ENCODE measurements at places on chromosomes 16 and 17.

GRCh38 chr16:67441271-67441753 lies 10.4 kb downstream of the HSD11B2 start:
- no peak for DNase-seq

GRCh38 chr16:85126705-85127378 lies 14.6 kb upstream of the CIBAR2 start:
- DNase-seq: no peak

GRCh38 chr17:74392848-74393247 lies 25.5 kb downstream of the GPR142 start:
- no peak for DNase-seq

GRCh38 chr17:3712811-3713463 lies 10.8 kb upstream of the HASPIN start:
- DNase-seq: no peak

- DNase-seq: no peak
Measured at GRCh38 chr17:68762911-68763310, 161.7 kb upstream of the FAM20A start.

GRCh38 chr17:31673076-31673475 lies 186.0 kb downstream of the COPRS start:
- DNase-seq: no peak

DNA sequence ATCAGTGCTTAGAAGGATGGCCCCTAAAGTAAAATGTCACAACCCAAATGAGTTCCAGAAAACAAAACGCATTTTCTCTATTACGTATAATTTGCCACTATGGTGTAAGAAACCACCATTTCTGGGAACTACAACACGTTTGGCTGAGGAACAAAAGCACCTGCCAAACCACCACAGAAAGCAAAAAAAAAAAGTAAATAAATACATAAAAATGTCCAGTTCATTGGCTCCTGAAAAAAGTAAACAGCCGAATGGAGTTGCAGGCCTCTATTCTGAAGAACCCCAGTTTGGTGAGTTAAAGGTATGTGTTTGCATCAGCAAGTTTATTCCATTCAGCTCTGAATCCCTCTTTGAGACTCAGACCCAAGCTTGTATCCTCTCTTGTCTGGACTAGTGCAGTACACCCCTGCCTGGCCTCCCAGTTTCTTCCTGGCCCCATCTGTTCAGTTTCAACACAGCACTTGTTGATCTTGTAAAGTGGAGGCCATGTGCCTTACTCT lies 36.9 kb downstream of the ERN1 start:
- no peak for DNase-seq

GRCh38 chr17:56891751-56892150 lies 22.1 kb downstream of the TRIM25 start:
- DNase-seq: no peak

- no peak for DNase-seq
Measured at GRCh38 chr16:13021996-13022395, 120.6 kb downstream of the SHISA9 start.

GRCh38 chr16:87201052-87201451 lies 116.1 kb downstream of the C16orf95 start:
- no peak for DNase-seq

DNA sequence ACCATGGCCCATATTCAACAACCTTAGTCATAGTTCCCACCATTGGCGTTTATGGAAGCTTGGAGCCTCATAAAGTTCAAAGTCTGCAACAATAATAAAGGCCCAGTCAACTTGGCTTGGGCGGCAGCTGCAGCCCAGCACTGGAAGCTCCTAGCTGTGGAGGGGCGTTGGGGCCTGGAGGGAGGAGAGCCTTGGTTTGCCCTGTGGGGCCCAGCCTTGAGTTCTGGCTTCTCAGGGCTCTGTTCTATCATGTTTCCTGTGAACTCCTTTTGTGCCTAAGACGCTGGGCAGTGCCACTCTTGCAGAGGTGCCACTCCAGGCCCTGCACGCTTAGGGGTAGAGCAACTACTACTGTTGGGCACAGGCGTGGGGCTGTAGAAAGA lies 927 bp upstream of the ENGASE start:
- DNase-seq: no peak

DNA sequence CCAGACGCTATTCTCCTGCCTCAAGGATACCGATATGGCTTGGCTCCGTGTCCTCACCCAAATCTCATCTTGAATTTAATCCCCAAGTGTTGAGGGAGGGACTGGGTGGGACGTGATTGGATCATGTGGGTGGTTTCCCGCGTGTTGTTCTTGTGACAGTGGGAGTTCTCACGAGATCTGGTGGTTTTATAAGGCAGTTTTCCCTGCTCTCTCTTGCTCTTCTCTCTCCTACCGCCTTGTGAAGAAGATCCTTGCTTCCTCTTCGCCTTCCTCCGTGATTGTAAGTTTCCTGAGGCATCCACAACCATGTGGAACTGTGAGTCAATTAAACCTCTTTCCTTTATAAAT lies 43.9 kb upstream of the ZCCHC14 start:
- DNase-seq: no peak

DNA sequence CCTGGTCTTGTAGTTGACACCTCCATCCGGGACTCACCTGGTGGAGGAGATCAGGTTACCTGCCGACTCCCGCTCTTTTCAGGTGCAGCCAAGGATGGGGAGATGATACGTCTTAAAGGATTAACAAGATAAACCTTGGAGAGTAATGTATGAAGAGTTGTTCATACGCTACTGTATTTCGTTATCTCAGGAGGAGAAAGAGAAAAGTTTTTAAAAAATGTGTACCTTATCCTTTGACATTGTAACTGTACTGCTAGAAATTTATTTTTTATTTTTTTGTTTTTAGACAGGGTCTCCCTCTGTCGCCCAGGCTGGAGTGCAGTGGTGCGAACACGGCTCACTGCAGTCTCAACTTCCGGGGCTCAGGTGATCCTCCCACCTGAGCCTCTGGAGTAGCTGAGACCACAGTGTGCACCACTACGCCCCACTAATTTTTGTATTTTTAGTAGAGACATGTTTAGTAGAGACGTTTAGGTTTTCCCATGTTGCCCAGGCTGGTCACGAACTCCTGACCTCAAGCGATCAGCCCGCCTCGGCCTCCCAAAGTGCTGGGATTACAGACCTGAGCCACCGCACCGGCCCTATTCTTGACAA lies 764 bp upstream of the SMURF2 start:
- no peak for DNase-seq

DNA sequence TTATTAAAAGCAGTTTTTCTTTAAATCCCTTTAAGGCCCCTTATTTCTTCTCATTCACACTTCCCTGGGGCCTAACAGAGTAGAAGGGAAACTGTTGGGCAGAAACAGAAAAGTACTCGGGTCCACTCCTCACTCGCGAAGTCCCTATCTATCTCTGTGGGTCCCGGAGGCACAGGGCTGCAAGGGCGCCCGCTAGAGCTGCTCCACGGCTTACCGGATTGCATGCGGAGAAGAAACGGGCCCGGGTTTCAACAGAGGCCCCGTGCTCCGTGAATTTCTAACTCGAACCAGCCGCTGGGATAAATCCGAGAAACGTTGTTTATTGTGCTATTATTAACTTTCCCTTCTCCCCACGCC lies 4.3 kb downstream of the CBLN1 start:
- no peak for DNase-seq

- DNase-seq: no peak
Measured at GRCh38 chr16:22330326-22330725, 33.1 kb downstream of the POLR3E start.

DNA sequence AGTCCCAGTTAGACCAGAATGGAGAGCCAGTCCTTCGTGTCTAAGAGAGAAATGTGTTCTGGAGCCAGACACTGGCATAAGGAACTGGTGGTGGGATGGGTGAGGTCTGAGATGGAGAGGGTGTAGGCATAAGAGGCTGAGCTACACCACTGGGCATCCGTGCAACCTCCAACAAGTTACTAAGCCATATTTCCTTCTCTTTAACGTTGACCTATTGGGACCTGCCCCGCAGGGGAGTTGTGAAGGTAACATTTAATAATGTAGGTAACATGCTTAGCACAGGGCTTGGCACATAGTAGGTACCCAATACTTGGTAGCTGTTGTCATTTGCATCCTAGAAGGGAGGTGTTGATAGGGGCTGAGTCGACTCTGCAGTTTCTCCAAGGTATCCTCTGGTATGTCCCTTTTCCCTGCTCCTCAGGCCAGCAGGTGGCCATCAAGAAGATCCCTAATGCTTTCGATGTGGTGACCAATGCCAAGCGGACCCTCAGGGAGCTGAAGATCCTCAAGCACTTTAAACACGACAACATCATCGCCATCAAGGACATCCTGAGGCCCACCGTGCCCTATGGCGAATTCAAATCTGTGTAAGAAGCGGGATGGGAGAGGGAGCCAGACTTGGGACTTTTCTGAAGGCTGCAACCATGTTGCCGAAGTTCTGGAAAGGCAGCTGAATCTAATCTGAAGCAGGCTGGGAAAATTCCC lies 1.2 kb downstream of the MAPK7 start:
- DNase-seq: no peak

GRCh38 chr16:28139530-28139929 lies 72.2 kb downstream of the XPO6 start:
- DNase-seq: no peak

- DNase-seq: peak; percentile 55
Measured at GRCh38 chr17:19513897-19514488, 19.7 kb upstream of the SLC47A1 start.

- no peak for DNase-seq
Measured at GRCh38 chr17:42133461-42134041, 10.9 kb downstream of the HSPB9 start.

DNA sequence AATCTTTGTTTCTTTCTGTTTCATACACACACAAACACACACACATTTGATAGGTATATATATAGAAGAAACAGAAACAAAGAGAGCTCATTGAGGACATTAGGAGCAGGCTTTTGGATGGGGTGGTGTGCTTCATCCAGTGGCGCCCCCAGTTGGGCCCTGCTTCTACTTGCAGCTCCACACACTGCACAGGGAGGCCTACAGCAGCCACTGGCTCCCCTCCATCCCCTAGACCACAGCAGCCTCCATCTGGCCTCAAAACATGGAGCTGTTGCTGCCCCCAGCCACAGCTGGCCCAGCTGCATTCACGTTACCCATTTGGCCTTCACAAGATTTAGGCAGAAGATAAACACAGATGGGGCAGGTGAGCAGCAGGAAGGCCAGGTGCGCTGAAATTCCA lies 33.1 kb upstream of the NF1 start:
- no peak for DNase-seq

DNA sequence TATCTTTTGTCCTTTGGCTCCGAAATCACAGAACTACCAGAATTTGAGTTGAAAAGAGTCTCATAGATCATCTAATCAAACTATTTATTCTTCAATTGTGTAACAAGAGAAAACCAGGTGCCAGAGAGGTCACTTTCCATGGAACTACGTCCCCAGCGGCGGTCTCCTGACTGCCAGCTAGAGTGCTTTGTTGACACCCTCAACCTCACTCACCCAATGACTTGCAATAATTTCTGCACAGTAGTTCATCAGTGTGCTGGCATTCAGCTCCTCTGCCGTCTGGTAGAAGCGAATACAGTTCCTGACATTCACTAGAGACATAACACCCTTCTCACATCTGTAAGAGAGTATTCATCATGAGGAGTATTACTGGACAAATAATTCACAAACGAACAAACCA lies 54.2 kb downstream of the ANKFY1 start:
- no peak for DNase-seq

DNA sequence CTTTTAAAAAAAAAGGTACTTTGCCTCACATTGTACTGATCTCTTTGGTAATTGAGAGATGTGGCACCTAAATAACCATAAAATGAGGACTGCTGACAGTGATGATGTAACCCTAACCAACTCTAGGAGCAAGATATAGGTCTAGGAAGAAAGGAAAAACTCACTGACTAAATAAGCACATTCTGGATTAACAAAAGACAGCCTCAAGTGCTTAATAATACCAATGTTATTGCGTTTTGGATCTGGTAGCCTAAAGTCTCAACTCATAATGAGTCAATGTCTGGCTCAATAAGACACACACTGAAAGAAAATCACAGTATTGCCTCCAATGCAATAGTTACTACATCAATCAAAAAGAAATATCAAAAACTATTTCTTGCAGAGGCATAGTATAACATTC lies 3.0 kb downstream of the ERN1 start:
- DNase-seq: no peak

DNA sequence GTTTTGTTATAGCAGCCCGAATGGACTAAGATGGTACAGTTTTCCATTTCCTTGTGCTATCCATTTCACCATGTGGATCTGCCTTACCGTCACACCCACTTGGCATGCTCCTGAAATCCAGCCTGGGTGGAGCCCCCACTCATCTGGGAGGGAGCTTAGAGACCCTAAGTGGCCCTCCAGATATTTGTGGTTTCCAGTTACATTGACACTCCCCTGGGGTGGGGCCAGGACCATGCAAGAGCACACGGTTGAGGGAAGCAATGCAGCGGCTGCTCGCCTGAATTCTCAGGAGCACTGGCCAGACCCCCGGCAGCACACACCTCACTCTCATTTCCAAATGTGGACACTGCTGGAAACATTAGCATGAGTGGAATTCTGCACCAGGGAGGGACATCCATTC lies 231.1 kb downstream of the UTP18 start:
- DNase-seq: no peak

GRCh38 chr16:59604354-59604753 lies 870.2 kb upstream of the GOT2 start:
- no peak for DNase-seq

GRCh38 chr17:67585077-67585602 lies 132.6 kb upstream of the NOL11 start:
- no peak for DNase-seq

DNA sequence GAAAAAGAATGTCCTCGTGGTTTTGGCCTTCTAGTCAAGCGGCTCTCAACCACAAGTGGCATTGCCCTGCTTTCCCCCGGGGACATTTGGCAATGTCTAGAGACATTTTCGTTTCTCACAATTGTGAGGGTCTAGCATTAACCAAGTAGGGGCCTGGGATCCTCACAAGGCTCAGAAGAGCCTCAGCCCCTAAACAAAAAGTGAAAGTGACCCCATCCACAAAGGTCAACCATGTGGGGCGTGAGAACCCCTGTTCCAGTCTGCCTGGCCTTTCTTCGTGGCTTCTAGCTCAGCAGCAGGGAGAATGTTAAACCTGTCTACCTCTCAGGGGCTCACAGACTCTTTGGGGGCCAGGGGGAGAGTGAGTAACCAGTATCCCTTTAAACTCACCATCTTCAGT lies 4.8 kb upstream of the RPL38 start:
- DNase-seq: no peak

DNA sequence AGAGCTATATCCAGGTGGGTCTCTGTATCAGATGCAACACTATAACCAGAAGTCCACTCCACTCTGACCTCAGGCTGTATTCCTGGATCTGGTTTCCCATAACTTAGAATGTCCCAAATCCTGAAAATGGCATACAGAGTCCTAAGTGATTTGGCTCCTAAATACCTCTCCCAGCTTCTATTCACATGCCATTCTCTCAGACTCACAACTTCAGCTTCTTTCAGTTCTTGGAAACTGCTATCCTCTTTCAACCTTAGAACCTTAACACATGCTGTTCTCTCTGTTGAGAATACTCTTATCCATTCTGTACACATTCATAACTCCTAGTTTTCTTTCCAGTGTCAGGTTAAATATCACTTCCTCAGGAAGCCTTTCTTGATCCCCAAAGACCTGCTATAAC lies 132.0 kb downstream of the BRIP1 start:
- no peak for DNase-seq

Measured in progenitor cell of endocrine pancreas (in vitro differentiated cells).